LHCN-M2 (cell line): ENCODE measurements at places on chromosomes 6 and 20. TPM values are rescaled to one million over a fixed set of nuclear protein-coding genes. Genes with fewer than 3 reads are reported as not detected.

The AGER gene
- total RNA-seq = 0.45 and 0.80 TPM in 2 replicates

GRCh38 chr6:53492860-53493634, 51.9 kb downstream of the GCLC start:
- peak; percentile 58 for DNase-seq

DNA sequence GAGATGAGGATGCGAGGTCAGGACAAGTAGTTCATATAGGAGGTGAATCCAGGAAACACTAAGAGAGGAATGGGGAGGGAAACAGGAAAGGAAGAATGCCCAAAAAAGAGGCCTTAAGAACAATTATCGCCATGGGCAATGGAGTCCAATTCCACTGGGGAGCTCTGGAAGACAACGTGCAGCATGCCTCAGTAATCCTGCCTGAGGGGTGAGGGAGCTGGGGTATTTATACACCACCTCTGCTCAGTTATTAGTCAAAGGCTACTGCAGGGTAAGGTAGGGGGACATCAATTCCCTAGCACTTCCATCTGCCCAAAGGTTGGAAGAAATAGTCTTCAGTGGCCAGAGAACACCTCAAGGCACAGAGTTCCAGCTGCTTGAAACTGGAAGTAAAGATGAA, 96.4 kb downstream of the ZNF217 start:
- no peak for DNase-seq

- no peak for DNase-seq
Measured at GRCh38 chr6:113772961-113773360, 84.2 kb upstream of the MARCKS start.

The HS3ST5 gene
- 0.11 TPM in 1 of 2 replicates, not detected in the other for total RNA-seq

DNA sequence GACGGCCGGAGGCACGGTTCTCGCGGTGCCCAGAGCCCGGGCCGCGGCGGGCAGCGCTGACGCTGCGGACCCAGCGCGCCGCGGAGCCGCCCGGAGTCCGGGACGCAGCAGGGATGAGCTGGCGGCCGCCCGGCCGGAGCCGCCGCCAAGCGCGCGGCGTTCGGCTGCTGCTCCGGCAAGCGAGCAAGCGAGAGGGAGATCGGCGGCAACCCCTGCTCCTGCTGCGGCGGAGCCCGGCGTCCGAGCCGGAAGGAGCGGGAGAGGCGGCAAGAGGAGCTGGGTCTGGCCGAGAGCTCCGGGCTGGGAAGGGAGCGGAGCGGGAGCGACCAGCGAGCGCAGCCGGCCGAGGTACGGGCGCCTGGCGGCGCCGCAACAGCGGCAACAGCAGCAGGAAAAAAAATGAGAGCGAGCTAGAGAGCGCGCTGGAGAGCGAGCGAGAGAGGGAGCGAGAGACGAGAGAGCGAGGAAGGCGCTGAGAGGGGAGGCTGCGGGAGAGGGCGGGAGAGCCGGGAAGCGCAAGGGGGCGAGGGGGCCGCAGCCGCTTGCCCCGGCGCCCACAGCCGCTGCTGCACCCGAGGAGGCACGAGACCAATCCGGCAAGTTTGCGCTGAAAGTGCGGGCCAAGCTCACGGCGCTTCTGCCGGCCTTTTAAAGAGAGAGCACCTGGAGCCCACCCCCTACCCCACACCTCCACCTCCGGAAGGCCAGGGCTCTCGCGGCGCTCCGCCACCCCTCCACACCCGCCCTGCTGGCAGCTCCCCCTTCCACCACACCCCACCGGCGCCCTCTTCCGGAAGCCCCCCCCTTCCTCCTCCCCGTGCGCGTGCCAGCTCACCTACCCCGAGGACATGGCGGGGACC, 496 bp downstream of the GRM4 start:
- DNase-seq = peak; percentile 26

GRCh38 chr6:91132461-91132860, 545.6 kb upstream of the MAP3K7 start:
- peak; percentile 1 for DNase-seq

DNA sequence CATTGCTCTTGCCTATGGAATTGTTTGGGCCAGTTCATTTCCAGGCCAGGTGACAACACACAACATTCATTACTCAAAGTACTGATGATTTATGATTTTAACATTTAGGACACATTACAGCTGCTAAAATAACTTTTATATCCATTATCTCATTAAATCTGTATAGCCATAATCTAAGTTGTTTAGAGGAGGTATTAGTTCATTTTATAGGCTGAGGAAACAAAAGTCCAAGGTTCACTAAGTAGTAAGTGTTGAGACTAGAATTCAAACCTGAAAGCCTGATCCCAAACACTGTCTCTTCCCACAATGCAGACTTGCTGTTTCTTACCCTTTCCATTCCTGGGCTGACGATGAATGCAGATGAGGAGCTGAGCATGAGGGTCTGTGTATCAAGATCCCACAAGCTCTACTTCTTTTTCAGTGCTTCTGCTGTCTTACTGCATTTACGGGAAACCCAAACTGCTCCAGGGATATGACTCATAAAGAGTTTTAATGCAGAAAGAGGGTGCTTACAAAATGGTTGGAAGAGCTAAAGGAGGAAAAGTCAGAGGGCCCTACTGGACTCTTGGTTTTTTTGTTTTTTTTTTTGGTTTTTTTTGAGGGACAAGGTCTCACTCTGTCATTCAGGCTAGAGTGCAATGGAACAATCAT, 17.9 kb downstream of the TENT5A start:
- no peak for DNase-seq

- DNase-seq = no peak
Measured at GRCh38 chr20:9985773-9986172, 49.0 kb upstream of the ANKEF1 start.

DNA sequence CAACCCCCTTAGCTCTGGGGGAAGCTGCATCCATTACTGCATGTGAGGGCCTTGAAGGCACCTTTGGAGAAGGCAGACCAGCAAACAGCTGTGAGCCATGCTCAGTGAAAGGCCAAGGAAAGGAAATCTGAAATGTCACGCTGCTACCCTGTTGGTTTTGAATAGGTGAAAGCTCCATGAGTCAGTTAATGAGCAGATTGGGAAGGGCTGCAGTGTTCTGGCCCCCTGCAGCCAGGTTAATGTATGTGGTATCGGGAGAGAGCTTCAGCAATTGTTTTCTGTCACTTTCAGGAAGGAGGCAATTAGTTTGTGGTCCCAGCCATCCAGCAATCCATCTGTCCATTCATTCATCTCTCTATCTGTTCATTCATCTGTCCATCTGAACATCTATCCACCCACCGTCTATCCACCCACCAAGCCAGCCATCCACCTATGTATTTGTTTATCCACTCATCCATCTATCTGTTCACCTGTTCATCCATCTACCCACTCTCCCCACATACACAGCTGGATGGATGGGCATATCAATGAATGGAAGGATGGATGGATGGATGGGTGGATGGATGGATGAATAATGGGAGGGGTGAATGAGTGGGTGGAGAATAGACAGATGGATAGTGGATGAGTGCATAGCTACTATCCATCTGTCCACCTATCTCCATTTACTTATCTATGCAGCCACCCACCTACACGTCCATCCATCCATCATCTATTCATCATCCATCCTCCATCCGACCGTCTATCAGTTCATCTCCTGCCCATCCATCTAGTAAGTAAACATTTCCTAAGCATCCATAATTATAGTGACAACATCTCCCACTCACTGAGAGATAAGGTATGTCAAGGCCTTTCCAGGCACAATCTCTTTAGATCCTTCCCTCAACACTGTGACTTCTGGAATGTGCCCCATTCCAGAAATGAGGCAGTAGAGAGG, 16.0 kb downstream of the PCK1 start:
- DNase-seq = no peak

The MYT1 gene
- total RNA-seq = not detected in 2 replicates

GRCh38 chr6:53360093-53360912, 11.6 kb upstream of the ELOVL5 start:
- peak; percentile 33 for DNase-seq

DNA sequence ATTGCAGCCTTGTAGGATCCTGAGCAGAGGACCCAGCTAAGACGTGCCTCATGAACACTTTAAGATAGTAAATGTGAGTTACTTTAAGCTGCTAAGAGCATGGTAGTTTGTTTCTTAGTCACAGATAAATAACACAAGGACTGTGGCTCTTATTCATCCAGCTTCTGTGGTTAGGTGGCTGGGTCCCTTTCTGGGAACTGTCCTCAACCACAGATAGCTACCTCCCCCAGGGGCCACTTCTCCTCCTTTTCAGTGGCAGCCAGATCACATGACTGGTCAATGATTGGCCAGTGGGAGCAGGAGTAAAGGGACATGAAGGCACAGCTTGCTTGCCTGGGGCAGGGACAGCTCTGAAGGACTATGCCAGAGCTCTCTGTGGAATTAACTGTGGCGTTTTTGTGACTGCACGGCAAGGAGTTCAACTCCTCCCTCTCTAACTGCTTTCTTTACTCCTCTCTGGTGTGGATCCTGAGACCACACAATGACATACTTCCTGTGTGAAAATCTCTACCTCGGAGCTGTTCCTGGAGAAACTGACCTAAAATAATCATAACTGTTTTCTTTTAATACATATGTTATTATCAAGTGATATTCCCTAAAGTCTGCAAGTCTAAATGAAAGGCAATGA, 76.5 kb downstream of the NRN1 start:
- DNase-seq = no peak

DNA sequence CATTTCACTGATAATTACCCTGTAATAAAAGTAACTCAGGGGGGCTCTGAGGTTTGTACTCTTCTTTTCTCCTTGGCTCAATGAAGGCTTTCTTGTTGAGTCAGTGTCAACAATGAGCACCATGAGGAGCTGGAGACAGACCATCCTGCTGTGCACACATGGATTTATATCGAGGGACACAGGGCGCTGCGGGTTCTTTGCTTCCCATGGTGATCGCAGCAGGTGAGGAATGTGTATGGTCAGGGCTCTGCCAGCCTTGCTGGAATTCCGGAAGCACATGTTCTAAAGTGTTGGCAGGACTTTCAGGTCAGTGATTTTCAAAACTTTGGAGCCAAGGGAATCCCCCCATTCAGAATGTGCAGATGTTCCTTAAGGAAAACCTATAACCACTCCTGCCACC, 27.1 kb downstream of the SMOC2 start:
- no peak for DNase-seq

GRCh38 chr6:28985462-28986164, 19.5 kb downstream of the ZNF311 start:
- peak; percentile 97 for DNase-seq

DNA sequence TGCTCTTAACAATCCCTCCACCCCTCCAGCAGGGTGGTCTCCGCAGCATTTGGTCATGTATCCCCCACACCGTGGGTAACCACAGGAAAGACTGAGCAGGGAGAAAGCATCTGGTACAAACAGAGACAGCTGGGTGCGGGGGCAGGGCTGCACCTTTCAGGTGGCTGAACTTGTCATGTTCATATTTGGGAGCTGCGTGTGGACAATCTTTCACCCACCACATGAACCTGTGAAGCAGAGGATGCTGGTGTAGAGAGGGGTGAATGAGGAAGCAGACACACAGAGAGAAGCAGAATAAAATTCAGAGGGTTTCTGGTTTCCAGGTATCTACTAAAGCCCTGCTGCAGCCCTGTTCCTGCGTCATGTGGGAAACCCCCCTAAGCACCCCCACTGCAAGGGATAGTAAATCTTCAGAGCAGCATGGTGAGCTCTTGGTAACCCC, 8.9 kb downstream of the GFOD1 start:
- no peak for DNase-seq

DNA sequence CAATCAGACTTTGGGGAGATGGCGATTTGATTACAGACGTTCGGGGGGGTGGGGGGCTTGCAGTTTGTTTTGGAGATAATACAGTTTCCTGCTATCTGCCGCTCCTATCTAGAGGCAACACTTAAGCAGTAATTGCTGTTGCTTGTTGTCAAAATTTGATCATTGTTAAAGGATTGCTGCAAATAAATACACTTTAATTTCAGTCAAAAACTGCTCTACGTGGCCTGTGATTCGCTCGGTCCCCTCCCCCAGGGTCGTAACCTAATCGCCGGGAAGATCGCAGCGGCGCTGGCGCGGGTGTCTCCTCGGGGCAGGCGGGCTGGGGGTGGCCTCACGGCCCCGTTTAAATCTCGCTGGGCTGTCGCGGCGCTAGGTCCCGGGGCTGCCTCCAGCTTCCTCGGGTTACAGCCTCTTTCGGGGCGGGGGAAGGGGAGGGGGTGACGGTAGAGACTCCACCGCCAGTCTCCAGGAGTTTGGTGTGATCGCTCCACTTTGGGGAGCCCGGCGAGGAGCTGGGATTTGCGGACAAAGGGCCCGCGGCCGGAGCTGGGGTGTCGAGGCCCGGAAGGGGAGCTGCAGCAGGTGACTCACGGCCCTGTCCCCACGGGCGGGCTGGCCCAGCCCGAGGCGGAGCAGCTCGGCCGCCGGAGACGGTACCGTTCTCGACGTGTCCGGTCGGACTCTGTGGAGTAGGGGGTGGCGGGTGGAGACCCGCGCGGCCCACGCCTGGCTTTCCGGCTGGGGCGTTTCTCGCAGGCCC, 4.2 kb downstream of the FOXC1 start:
- no peak for DNase-seq

DNA sequence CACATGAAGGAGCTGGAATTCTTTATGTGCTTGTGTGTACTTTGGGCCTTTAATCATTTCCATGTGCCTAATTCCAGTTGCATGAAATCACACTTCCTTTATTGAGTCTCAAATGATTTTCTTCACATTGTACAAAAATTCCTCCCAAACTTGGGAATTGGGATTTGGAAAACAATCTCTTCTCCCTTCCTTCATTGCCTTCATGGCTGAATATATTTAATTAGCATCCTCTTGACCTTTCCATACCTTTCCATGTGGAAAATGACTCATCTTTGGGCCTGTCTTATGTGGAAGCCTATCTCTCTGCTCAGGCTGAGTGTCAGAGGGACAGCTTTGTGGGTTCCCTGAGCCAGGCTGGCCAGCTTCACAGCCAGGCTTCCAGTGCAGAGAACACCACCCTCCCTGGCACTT, 33.0 kb upstream of the CDH4 start:
- DNase-seq = peak; percentile 4

DNA sequence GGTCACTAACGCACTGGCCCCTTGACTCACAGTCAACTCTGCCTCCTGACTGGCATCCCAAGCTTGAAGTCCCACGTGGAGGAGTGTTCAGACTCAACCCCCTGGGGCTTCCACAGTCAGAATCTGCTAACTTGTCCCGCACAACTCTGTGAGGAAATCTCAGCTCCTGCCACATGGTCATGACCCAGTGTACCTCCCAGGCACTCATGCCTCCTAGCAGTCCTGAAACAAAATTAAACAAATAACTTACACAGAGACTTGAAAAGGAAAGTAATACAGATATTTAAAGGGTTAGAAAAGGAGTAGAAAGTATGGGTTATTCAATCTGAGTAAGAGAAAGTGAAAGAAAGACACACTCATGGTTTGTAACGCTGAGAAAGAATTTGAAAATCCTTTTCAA, 134.9 kb downstream of the GMDS start:
- DNase-seq = peak; percentile 18

DNA sequence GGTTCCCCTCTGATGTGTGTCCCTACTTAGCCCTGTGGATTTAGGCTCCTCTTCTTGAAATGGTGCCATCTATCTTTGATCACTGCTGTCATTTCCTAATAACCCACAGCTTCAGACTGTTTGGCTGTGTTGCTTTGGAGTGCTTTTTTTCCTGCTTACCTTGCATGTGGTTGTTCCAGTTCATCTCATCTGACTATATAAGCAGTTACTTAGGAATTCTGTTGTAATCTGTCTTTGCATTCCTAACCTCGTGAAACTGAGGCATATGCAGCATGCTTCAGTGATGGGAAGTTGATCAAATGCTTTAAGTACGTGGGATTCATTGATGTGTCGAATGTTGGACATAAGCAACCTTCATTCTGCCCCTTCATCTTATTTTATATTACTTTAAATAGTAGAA, 115.8 kb upstream of the FLRT3 start:
- DNase-seq = no peak

The C20orf141 gene
- not detected in 2 replicates for total RNA-seq

The BPIFB4 gene
- total RNA-seq = not detected in 2 replicates

The TAAR8 gene
- not detected in 2 replicates for total RNA-seq

- DNase-seq = peak; percentile 9
Measured at GRCh38 chr20:62303340-62304226, 786 bp downstream of the ADRM1 start.

The ZBTB12 gene
- 1.2 and 3.0 TPM in 2 replicates for total RNA-seq
